Activated T-cell treated with anti-CD3 and anti-CD28 coated beads for 1 hour (primary cell): ENCODE measurements at places on chromosomes 6 and 20.

- DNase-seq: peak; percentile 32
Measured at GRCh38 chr20:32966881-32967781, 37.1 kb downstream of the SUN5 start.

GRCh38 chr6:140078561-140079125, 704.2 kb upstream of the CITED2 start:
- no peak for DNase-seq

- no peak for DNase-seq
Measured at GRCh38 chr20:41632896-41633295, 14.7 kb upstream of the CHD6 start.

DNA sequence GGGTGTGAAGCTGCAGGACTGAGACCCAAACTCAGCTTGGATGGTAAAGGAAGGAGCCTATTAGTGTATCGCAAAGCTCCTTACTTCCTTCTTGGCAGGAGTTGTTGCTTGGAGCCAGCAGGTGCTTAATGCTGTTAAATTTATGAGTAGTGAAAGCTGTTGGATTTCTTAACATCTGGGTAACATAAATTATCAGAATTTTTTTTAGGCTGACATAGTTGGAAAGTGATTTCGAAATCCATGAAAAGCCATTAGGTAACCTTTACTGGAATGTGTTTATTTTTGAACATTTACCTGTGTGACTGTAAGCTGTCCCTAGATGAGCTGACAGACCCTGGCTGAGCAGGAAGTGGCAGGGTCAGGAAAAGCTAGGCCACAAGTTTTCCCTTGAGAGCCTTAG, 470.4 kb upstream of the SLC35B3 start:
- no peak for DNase-seq

DNA sequence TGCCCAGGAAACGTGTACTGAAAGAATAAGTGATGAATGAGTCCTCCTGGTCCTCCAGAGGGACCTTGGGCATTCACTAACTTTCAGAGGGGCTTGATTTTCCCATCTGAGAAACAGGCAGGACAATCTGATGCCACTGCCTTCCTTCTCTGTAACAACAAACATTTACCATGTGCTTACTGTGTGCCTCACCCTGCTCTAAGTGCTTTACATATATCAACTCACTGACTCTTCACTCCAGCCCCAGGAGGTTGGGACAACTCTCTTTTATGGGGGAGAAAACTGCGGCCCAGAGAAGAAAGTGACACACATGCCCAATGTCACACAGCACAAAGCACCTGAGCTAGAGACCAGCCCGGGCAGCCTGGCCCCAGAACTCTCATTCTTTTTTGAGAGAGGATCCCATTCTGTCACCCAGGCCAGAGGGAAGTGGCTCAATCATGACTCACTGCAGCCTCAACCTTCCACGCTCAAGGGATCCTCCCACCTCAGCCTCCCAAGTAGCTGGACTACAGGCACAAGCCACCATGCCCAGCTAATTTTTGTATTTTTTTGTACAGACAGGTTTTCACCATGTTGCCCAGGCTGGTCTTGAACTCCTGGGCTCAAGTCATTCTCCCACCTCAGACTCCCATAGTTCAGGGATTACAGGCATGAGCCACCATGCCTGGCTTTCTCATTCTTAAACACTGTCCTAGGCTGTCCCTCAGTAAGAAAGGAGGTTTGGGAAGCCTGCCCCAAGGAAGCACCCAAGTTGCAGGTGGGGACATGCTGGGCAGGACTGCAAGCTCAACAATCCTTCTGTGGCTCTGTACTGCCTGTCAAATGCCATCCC, 38.0 kb downstream of the NOL4L start:
- DNase-seq: no peak
